ENCODE measurements at places on chromosomes 4 and X.

GRCh38 chr4:40785727-40786126 is 36.0 kb downstream of the NSUN7 start:
- DNase-seq: no peak

DNA sequence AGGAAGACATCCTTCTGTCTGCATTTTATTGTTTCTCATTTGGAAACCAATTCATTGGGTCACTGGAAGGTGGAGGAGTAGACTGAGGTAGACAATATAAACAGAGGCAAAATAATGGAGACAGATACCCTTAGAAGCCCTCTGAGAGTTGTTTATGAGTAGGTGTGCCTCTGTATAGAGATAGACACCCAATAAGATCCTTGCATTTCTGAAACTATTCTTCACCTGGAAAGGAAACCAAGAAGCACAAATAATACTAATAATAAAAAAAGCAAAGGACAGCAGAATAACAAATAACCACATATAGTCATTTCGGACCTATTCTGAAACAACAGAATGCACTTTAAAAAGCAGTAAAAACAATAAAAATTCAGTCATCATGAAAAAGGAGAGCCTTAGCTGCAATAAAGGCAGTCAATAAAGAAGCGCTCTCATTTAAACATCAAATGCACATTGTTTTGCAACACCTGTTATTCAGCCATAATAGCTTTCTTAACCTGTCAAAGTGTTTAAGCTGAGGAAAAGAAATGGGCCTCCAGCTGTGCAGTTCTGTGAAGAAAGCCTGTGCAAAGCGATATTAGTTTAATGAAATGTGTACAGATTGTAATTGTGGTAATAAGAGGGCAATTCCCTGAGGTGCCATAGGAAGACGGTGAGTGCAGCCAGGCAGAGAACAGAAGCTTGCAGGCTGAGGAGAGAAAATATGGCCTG is 904.2 kb downstream of the STPG2 start:
- DNase-seq: no peak

GRCh38 chrX:97898798-97899197 is 1015.1 kb downstream of the RPA4 start:
- no peak for DNase-seq

DNA sequence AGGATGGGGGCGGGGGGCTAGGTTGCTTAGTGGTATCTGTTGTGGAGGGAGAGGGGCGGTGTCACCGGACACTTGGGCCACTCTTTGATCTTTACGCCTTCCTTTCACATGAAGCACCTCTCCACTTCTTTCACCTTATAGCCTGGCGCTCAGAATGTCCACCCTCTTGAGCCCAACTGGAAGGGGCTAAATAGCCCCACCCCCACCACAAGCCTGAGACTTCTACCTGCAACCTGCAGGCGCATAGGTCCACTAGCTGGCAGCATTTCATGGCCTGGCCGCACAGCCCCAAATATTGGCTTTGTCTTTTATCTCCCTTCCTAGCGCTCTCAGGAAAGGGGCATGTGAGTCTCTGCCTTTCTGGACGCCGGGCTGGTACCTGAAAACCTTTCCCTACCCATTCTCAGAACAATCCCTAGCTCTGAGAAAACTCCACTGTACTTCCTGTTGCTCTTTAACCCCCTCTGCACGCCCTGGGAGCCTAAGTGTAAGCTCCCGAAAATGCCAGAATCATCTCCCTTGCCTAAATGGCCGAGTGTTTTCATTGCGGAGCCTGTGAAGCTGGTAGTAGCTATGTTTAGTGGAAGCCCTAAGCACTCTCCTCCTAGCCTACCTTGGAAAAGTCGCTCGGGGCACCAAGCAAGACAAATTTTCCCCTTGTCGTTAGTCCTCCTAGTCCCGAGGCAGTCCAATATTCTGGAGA is 1.2 kb upstream of the TRPC5 start:
- no peak for DNase-seq

GRCh38 chr4:100985576-100985975 is 361.8 kb downstream of the PPP3CA start:
- DNase-seq: no peak

DNA sequence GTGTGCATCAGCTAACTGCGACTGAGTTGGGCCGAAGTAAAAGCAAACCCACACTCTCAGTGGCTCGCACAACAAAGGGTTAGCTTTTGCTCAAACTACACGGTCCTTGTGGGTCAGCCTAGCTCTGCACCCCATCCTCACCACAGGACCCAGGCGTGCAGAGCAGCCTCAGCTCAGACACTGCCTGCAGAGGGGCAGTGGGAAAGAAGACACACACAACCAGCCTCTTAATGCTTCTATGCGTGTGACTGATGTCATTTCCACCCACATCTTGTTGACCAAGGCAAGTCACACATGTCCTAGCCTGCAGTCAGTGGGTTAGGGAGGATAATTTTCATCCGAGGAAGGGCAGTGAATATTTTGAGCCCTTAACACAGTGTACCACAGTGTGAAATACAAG is 40.5 kb downstream of the HMGB2 start:
- DNase-seq: no peak

GRCh38 chr4:32477518-32477917 is 1757.3 kb downstream of the PCDH7 start:
- no peak for DNase-seq

GRCh38 chr4:47631161-47631560 is 146.1 kb downstream of the ATP10D start:
- no peak for DNase-seq

DNA sequence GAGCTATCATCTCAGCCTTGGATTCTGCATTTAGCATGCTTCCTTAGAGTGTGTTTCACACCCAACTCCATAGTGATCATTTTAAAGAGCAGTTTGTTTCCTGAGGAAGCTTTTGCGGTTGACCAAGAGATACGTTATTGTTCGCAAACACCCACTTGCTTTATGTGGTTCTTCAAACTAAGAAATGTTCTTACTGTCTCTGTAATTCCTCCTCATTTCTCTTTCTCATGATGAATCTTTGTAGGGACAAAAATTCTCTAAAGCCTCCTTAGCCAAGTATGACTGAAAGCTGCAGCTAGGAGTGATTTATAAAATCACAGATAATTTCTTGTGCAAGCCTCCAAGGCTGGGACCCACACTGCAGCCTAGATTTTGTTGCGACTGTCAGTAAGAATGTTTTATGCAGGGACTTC is 10.0 kb downstream of the TNIP3 start:
- DNase-seq: no peak

- no peak for DNase-seq
Measured at GRCh38 chr4:109955146-109955545, 42.5 kb downstream of the EGF start.

DNA sequence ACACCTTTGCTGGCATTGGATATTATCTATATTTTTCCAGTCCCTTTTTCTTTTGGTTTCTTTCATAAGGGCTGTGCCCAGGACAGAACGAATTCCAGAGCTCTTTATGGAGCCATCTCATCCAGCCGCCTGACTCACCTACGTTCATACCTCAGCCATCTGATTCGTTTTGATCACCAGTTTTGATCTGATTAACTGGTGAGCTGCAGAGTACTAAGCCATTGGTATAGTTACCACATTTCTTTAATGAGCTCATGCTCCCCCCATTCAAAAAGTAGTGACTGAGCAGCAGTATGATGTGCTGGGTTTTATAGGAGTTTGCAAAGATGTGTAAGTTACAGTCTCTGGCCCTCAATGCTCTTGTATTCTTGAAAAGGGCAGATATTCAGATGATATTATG is 43.0 kb upstream of the CDKN2AIP start:
- no peak for DNase-seq

DNA sequence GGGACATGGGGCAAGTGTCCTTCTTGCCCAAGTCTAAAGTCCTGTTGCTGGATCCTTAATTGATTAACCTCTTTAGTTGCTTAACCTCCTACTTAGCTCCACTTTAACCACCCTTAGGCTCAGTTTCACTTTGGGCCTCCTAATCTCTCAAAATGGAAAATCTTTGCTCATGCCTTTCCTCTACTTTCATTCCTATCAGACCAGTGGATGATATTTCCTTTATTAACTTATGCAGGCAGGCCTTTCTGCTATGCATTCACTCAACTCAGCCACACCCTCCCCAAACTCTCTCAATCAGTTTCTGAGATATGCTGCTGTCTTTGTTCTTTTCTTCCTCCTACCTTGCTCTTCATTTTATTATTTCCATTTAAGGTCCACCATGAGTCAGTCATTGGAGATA is 14.4 kb upstream of the ARSJ start:
- DNase-seq: no peak

- no peak for DNase-seq
Measured at GRCh38 chrX:105876658-105877057, 54.3 kb downstream of the NRK start.

GRCh38 chrX:11129534-11130105 is 18.5 kb downstream of the HCCS start:
- no peak for DNase-seq

DNA sequence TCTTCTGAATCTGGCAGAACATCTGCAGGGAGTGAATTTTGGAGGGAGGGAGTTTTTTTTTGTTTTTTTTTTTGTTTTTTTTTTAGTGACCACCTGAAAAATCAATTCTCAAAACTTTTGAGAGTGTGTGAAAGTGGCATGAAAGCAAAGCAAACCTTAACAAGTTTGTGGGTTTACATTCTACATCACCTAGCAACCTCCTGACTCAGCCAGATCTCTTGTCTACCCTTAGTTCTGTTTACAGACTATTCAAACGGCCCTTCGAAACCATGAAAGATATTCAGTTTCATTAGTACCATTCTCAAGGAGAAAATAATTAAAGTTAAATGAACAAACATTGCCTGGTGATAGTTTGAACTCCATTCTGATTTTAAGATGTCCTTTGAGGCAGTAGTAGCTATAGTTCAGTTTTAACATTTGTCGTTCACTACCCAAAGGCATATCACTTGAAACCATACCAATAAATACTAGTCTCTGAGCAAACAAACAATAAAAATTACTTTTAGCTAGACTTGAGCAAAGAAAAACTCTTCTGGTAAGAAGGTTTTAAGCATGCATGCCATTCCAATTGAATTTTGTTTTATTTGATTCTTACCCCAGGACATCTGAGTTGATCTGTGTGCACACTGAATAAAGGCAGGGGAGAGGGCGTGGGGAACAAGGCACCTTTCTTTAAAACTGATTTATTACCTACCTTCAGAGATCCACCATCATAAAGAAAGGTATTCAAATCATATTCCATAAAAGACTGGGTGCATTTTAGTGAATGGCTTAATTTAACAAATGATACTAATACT is 137.7 kb downstream of the ARX start:
- no peak for DNase-seq

DNA sequence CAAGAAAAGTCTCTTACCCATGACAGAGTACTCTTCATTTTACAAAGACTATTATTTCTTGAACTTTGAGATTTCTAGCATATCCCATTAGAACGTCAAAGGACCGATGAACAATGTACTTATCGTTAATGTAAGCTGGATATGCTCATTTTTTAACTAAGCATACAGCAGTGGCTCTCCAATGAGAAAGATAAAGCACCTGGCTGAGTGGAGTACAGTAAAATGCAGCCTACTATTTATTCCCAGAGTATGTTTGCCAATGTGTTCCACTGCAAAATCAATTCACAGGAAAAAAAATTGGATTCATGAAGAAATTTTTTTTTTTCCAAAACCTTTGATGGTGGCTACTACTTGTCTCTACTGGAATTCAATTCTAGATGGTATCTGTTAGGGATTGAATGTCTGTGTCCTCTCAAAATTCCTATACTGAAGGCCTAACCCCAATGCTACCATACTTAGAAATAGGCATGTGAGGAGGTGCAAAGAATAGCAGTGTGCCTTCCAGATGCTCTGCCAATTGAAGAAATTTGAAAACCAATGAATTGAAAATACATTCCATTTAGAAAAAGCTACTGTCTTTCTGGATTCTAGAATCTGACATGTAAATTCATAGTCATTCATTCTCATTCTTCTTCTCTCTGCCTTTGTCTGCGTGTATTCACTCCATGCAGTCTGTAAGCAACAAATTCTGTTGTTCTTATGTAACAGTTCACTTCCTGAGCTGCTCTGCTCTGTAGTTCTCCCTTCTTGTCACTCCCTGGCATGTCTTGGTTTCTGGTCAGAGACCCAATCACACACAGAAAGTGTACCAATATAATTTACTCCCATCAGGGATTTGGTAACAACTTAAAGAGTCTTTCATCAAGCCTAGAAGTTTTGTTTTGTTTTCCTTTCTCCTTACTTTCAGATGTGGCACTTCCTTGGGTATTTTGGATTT is 61.4 kb downstream of the PAPSS1 start:
- no peak for DNase-seq

- no peak for DNase-seq
Measured at GRCh38 chr4:186227221-186227620, at the start of gene KLKB1. TSS of gene KLKB1 (plus strand) at chr4:186227507. CDS start at chr4:186228196, 689 bp downstream.

- DNase-seq: no peak
Measured at GRCh38 chr4:28913466-28913865, 1806.7 kb upstream of the PCDH7 start.

DNA sequence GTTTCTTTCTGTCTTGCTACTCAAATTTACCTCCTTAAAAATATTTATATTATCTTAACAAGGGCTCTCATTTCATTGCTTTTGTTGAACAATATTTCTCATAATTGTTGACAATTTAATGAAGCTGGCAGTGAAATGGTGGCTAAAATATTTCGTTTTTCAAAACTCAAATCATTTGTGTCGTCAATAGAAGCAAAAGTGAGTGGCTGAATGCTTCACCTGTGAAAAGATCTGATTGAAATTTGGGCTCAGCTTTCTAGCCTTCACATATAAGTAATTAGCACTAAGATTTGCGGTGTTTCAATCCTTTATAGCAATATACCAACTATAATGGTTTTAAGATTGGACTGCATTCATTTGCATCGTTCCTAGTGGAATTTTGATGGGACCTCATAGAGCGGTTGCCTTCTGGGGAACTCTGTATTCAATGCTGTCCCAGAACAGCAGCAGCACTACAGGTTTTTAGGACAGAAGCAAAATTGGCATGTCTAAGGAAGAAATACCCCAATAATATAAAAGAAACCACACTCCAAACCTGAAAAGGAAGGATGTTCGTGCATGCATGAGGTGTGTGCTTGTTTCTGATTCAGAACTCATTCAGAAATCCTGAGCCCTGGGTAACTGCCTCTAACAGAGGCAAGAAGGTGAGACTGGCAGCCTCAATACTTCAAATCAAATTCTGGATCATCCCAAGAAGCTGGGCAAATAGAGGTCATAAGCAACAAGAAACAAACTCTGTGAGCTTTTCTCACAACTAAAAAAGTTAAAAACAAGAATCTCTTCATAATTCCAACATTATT is 2.5 kb downstream of the CXCL1 start:
- no peak for DNase-seq

DNA sequence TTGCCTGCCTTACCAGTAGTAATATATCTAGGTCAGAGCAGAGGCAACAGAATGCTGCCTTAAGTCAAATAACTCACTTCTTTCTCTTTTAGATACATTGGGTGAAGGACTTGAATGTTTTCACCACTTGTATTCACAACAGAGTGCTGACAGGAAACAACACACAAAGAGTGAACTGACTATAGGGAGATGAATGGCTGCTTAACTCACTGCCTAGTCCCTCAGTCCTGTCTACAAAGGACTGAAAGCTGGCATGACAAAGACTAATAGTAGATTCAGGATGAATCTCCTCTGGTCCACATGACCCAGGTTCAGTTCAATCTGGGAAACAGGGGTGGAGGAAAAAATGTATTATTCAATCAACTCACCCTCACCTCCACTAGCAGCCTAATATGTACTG is 134.2 kb downstream of the GALNTL6 start:
- DNase-seq: no peak

Data from stimulated activated effector memory CD8-positive, alpha-beta T cell treated with anti-CD3 and anti-CD28 coated beads, Interleukin-12 subunit alpha, Interleukin-12 subunit beta, amount 100 ng/mL, for 72 hours (primary cell).